ENCODE measurements at places on chromosomes 6 and 20.

DNA sequence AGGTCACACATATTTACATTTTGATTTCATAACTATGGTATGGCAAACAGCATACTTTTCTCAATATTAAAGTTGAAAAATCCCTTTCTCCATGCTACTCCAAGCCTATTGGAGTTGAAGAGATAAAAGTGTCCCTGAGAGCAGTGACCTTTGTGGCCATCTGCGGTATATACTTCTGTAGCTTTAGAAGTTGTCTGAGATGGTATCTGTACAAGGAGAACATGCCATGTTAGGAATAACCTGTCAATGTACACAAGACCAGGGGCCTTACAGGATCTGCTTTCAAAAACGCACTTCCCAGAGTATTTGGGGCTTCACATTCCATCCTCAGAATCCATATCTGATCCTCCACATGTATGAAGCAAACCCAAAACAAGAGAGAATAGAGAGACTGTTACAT, 226.7 kb downstream of the MEI4 start:
- DNase-seq: no peak

GRCh38 chr6:31007694-31008093, 2.6 kb upstream of the MUC22 start:
- DNase-seq: no peak

GRCh38 chr20:62772990-62773844, 23.1 kb upstream of the MRGBP start:
- DNase-seq: no peak

DNA sequence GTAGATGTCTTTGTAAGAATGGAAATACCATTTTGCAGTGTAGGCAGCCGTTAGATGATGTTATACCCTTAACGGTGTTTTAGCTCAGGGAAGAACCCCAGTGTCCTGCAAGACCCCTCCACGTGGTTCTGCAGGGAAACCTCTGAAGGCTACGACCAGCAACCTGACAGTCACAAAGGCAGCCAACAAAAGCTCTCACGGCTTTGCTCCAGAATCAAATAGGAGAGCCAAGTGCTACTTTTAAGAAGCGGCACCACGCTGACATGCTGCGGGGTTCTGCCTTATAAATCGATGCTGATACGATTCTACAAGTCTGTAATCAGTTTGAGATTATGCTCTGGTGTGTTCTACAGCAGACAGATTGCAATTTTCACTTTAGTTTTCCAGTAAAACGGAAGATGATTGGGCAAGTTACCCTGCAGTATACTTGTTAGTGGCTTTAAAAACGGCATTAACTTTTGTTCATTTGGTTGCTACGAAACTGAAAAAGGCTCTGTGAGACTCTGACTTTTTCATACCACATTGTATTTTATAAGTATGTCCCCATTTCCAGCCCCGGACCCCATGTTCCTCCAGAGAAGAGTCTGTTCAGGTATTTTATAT, 312.9 kb downstream of the SAMD5 start:
- no peak for DNase-seq
